ENCODE measurements at places on chromosomes 2 and 18.

DNA sequence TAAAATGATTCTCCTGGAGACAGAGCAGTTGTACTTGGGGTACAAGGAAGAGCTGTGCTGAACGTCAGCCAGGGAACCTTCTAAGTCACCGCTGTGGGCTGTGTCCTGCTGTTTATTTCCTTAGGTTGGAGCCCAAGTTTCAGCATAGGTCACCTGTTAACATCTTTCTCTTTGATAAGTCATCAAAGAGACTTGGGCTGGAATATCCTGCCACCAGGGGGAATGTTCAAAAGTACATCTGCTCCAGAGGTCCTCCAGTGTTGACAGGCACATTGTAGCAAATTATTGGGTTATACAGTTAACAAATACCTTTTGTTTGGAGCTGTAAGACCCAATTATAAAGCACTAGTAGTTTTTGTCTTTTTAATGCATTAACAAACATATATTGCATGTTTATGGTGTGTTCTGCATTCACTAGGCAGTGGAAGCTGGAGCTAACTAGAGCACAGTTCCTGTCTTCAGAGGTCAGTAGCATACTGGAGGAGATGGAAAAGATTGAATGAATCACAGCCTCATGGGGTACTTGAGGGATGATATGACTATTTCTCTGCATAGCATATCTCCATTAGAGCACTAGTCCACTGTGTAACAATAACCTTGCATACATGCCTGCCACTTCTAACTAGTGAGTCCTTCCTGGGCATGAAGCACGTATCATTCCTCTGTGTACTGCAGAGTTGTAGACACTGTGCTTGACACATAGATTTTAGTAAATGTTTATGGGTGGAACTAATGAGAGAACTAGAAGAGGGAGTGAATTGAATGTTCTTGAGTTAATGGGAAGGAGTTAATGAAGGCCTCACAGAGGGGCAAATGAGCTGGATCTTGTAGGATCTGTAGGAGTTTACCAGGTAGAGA lies 182.1 kb downstream of the AGAP1 start:
- no peak for DNase-seq

DNA sequence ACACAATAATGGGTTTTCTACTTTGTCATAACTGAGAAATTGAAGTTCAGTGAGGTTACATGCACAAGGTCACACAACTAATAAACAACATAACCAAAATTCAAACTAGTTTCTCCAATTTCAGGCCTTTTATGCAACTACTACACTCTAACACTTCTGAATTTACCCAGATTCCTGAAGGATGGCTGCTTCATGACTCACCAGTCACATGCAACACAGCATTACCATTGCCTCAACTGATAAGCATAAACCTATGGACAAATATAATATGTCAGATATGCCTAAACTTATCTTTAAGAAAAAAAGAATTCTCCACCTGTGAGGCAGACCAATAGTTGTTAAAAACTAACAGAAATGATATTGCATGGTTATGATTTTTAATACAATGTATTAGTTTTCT lies 586.5 kb upstream of the SLC8A1 start:
- no peak for DNase-seq

- DNase-seq, result no peak
Observed at GRCh38 chr2:121336528-121337294, 51.7 kb upstream of the TFCP2L1 start.

DNA sequence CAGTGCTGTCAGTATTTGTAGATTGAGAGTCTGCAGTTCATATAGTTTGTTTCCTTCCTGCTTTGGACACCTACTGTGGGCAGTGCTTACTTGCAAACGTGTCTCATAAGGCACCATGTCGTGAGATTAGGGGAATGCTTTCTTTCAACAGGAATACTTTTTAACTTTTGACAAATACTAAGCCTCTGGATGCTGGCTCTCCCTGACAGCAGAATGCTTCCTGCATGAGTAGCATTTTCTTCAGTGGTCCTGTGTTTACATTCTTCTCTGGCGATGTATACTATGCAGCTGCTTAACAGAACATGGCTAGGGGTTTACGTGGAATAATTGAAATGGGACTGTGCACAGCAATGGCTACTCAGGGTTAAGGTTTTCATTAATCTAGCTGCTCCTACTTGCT lies 807.5 kb downstream of the MBD2 start:
- no peak for DNase-seq

GRCh38 chr2:220956429-220956828 lies 615.7 kb downstream of the EPHA4 start:
- no peak for DNase-seq

DNA sequence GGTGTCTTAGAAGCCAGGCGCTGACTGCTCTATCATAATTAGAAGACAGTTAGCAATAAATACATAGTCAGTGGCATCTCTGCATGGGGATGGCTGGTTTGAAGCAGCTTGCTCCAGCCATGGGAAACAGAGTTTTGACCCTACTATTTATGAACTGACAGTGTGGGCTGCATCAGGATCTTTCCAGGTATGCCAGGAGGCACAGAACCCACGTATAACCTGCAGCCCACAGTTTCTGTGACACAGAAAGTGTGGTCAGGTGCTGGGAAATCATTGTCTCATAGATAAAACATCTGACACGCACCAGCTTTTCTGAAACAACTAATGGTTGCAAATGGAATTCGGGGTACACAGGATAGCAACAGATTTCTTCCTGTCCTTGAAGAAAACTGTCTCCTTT lies 34.7 kb downstream of the INPP4A start:
- no peak for DNase-seq

- DNase-seq, result no peak
Observed at GRCh38 chr2:114651933-114652332, 209.5 kb downstream of the DPP10 start.

DNA sequence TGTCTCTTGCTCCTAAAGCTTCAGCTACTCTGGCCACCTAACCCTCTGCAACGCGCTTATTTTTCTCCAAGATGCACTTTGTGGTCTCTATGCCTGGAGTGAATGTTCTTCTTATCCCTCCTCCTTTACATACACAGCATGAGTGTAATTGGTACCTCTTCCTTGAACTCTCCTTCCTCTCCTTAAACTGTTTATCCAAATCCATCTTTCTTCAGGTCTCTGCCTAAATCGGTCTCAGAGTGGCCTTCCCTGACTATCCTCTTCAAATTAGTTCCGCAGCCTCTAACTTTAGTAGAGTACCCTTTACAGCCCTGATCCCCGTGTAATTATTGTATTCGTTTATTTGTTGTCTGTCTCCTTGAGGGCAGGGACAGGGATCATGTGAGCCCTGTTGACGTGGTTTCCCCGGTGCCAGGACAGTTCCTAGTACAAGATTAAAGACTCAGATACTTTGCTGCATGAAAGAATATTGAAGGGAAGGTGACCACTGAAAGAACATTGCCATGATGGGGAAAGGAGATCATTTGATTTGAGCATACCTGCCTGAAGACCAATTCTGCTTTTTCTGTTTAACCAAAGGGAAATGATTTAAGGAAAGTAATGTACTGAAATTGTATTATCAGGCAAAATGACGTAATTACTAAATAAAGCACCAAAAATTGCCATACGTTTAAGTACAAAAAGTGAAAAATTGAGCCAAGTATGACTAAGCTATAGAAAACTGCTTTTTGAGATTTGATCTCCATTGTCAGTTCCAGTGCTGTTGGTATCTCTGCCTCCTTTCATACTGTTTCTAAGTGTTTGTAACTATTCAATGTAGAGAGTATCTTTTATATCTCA lies 1.2 kb downstream of the CNOT9 start:
- DNase-seq, result no peak
